ENCODE measurements at places on chromosomes 7 and 10.

- DNase-seq, result no peak
Measured at GRCh38 chr7:73610105-73610504, 14.2 kb downstream of the MLXIPL start.

DNA sequence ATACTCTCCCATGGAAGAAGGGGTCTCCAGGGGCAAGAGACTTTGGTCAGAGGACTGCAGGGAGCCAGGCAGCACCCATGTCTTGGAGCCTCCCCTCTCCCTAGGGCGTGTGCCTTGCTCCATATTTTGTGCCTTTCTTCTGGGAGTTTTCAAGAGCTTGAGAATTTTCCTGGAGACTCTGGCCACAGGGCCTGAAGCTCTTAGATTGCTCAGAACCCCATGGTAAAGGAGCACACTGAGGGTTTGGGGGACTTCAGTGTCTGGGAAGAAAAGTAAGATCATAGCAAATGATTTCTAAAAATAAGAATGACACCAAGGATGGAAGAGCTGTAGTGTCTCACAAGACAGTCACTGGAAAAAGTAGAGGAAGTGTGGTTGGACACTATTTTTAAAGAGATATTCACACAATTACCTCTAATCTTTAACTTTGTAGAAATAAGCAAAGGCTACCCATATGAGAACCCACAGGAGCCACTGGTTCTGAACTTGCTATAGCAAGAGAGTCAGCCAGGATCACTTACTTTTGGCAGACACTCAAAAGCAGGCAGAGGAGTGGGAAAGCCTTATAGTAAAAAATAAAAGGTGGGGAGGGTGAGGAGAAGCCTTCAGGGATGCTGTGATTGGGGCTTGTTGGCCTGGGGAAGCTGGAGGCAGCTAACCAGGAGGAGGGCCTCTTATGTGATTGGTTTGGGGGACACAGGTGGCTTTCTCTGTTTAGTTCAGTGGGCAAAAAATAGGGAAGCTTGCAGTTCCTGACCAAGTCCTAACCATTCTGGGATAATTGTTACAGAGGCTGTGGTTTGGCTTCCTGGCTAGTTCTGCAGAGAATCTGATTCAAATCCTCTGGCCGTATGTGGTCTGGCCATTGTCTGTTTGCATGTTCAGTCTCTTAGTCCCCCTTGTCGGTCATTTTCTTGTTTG is 5.1 kb upstream of the CSGALNACT2 start:
- no peak for DNase-seq

DNA sequence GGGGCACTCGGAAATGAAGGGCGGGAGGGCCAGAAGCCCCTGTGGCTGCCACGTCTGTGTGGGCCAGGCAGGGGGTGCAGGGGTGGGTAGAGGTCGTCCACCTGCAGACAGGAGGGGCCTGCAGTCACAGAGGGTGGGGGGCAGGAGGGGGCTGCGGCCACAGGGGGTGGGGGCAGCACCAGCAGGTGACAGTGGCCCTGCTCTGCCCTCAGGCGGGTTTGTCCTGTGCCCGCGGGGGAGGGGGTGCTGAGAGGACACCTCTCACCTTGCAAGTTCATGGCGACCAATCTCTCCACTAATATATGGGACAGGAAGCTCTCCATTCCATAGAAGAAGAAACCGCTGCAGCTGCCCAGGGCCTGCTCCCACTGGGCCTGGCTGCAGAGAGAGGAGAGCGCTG is 26.6 kb upstream of the NKX6-2 start:
- DNase-seq, result peak; percentile 54

DNA sequence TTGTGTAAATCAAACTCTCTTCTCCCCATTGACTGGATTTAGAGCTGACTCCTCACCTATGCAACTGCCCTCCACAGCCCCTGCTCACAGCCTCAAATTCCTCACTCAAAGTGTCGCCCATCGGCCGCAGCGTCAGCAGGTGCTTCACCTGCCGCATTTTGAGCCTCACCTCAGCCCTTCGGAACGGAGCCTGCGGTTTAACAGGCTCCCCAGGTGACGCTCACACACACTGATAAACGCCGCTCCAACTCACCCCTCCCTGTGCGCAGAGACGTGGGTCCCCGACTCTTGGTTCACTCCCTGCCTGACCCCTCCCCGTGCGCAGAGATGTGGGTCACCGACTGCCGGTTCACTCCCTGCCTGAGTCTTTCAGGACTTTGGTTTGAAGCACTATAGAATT is 57.1 kb downstream of the CARD11 start:
- no peak for DNase-seq

DNA sequence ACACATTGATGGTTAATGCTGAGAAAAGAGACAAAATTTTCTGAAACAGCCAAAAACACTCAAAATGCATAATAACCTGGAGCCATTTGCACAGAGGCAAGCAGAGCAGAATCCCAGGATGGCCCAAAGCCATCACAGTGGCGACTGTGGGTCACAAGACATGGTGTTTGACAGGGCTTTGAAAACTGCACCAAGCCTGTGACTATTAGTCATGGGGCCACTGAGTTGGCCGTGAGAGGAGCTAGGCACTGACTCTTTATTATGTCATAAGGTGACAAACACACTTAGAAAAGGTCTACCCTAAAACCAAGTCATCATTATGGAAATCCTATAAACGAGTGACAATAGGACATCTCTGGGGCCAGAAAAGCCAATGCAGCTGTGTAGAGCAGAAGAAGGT is 23.9 kb downstream of the DRGX start:
- no peak for DNase-seq

- no peak for DNase-seq
Measured at GRCh38 chr10:125096371-125096770, 64.0 kb downstream of the CTBP2 start.

Data from left forelimb (tissue), 1 donor.